CD4-positive, alpha-beta T cell treated with Interleukin-21 for 1 hour (primary cell): ENCODE measurements at places on chromosomes 1 and 21.

GRCh38 chr21:43338951-43339350 is 88.0 kb downstream of the SIK1 start:
- no peak for DNase-seq

DNA sequence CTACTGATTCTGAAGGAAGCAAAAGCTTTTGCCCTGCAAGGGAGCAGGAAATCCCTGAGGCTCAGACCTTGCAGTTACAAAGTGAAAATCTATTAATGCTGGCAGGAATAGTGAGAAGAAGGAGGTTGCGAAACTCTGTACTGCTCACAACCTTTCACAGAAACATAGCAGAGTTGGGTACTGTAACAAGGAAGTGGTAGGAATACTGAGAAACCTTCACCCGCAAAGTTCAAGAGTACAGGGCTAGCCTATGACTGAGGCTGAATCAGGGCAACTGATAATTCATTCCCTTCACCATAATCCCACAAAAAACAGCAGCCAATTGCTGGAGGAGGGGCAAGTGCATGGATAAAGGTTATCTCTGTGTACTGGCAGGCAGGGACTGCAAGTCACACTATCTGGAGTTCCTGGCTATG is 23.9 kb upstream of the KCTD3 start:
- no peak for DNase-seq

- DNase-seq = no peak
Measured at GRCh38 chr1:205375835-205376545, 19.3 kb upstream of the KLHDC8A start.

DNA sequence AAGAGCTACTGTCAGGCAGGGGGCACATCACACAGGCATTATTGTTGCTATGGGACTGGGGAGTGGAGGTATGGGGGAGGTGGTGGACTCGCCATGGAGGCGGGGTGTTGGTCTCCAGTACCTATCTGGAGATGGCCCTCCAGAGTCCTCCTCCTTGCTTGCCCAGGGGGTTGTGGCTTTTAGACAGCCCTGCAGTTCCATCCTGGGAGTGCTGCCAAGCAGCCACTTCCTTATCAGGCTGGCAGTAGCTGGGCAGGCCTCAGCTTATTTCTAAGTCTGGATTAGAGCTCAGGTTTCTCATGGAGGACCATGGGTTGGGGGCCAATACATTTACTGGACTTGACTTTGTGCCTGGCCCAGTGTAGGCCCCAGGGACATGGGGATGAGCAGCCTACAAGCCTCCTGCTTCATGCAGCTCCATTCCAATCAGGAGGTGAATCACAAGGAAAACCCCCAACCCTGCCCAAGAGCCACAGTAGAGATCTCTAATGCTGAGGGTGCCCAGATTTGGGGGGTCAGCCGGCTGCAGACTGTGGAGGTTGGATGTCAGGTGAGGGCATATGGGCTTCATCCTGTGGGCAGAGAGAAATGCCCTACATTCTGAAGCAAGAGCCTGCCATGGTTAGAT is 210.7 kb upstream of the EDN2 start:
- DNase-seq = no peak

- no peak for DNase-seq
Measured at GRCh38 chr1:110176299-110176956, 26.1 kb downstream of the SLC6A17 start.

- no peak for DNase-seq
Measured at GRCh38 chr1:11156441-11156840, 32.7 kb upstream of the ANGPTL7 start.

DNA sequence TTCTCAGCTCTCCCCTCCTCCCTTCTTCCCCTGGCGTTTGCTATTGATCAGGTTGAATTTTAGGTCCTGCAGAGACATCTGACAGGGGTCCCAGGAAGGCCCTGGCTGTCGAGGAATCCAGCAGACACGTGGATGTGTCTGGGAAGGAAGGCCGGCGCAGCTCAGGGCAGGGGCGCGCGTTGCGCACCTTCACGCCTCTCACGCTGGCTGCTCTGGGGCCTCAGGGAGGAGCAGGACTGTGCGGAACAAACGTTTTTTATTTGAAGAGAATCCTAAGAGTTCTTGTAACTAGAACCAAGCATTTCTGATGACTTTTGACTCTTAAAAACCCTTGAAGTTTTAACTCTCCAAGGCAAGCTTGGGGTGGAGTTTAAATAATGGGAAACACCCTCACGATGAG is 54.2 kb downstream of the SLC37A1 start:
- no peak for DNase-seq

- DNase-seq = no peak
Measured at GRCh38 chr1:172472495-172472894, 28.6 kb upstream of the PIGC start.

DNA sequence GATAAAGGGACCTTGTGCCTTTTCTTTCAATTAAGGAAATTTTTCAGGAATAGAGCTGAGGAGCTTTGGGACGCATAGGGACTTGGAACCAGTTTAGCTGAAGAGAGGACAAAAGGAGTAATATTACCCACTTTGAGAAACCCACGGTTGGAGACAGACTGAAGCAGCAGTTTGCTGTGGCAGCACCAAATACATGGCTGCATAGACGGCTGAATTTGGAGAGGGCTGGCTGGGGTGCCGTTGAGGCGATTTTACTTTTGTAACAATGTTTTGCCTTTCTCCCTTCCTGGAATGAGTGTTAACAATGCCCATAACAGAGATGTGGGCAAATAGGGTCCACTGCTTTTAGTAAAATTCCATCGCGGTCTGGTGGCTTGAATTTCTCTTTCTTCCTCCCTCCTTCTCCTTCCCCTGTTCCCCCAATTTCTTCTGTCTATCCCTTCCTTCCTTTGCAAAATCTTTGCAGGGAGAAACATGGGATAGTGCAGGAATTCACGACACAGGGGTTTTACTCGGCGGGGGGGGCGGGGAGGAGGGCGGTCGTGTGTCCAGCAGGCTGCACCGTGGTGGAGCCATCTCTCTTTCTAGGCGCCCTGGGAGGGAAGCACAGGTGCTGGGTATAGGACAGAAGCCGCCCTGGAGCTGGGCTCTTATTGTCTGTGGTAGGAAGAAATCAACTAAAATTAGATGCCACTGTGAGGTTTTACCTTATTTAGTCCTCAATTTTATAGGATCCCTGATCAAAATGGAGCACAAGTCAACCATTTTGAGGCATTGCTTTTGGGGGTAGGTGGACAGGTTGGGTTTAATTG is 6.8 kb downstream of the LHX4 start:
- no peak for DNase-seq

DNA sequence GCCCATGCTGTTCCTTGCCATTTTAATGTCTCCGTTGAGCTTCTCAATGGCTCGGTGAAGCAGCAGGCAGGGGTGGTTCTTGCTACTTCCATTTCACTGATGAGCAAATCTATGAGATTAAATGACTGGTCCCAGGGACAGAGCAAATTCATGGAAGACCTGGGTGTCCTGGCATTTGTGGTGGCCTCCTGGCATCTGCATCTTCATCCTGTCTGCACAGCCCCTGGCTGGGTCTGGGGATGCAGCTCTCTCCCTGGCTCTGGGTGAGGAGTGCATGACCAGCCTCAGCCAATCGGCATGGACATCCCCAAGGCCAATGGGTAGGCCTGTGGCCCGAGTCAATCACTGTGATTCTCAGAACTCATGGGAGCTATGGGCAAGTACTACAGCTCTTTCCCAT is 261.7 kb downstream of the KCNJ6 start:
- DNase-seq = no peak

DNA sequence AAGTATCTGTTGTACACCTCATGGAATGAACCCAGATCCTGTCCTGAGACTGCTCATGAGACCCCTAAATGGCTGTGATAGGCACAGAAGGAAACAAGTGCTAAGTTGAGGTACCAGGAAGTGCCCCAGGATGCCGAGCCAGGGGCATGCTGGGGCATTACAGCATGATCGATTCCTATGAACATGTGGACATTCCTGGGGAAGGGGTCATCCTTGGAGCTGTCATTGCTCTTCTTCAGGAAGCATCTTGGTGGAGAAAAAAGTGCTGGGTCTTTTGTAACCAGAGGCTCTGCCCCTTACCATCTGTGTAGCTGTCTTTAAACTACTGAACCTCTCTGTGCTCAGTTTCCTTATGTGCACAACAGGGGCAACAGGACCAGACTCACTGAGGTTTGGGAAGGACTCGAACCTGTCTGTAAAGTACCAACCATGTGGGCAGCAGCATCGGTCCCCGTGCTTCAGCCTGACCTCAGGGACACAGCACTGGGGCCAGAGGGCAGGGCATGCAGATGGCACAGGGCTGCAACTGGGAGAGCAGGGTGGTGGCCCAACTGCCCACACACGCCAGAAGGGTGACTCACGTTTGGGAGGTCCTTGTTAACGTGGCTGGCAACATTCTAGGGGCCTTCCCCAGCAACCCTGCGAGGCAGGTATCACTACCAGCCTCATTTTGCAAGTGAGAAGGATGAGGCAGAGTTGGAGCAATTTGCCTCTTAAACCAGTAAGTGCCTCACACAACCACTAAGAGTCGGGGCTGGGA is 142.3 kb upstream of the EDN2 start:
- DNase-seq = no peak

DNA sequence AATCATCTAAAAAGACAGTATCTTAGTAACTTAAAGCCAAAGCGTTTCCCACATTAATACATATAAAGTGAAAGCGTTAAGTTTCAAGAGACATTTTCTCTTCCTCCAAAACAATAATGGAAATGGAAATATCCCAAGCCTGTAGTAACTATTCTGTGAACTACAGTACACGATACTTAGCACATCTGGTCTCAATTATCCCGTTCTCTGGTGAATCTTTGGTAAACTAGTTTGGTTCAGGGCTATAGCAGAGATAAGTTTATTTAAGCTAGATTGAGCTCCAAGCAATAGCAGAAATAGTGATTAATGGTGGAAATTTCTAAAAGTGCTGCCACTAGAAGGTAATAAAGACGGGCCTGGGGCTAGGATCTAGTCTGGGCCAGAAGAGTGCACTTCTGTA is 55.2 kb downstream of the PCNX2 start:
- DNase-seq = no peak

DNA sequence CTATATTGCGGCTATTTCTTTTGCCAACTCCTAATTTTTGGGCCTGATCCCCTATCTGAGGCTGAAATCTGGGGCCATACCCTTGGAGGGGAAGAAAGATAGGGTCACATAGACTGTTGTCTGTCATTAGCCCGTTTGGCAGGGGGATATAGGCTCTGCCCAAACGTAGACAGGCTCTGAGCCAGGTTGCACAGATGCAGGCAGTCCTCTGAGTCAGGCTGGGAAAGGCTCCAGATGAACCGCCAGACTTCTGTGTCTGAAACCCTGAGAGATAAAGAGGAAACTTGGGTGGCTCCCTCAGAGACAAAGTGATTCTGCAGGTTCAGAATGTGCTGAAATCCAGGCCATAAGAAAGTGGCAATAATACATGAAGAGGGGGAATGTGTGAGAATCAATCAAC is 4.0 kb upstream of the CAP1 start:
- DNase-seq = no peak

DNA sequence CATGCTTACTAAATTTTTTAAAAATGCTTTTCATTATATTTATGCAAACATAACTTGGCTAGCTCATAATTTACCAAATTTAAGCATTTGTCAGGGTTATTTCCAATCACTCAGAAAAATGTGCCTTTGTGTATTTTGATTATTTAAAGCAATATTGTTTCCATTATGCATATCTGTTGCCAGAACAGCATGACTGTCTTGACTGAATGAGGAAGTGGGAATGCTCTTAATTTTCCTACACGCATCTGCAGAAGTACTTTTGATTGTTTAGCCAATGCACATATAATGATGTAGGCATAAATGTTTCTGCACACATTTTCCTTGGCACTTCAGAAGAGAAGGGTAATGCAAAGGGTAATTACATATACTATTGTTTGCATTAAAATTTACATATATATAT is 92.5 kb upstream of the ADGRL2 start:
- DNase-seq = no peak

- DNase-seq = no peak
Measured at GRCh38 chr1:230248016-230248888, 177.9 kb downstream of the PGBD5 start.

- DNase-seq = no peak
Measured at GRCh38 chr1:232511172-232511571, 118.8 kb downstream of the SIPA1L2 start.

DNA sequence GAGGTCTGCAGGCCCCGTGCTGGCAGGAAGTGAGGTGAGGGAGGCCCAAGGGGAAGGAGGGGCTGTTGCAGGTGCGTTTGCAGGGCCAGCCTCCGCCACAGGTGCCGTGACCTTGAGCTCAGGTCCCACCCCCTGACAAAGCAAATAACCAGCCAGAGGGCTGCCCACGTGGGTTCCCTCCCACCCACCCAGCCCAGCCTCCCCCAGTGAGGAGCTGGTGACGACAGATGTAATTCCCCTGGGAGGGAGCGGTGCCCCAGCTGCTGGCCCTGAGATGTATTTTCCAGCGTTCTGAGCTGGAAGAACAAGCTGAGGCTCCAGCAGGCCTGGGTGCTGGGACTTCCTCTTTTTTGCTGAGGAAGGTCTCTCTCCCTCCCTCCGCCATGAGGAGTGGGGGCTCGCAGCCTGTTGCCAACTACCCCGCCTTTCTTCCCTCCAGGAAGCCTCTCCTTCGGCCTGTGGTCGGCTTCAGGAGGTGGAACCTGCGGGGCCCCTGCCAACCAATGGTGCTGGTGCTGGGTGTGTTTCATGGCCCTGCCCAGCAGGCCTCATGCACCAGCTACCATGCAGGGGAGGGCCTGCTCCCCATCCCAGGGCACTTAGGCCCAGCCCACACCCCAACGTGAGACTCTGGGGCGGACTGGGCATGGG is 153.2 kb downstream of the PRDM16 start:
- no peak for DNase-seq

GRCh38 chr21:16794950-16795349 is 717.9 kb upstream of the CXADR start:
- no peak for DNase-seq

GRCh38 chr1:5637171-5637570 is 355.1 kb downstream of the NPHP4 start:
- peak; percentile 34 for DNase-seq

DNA sequence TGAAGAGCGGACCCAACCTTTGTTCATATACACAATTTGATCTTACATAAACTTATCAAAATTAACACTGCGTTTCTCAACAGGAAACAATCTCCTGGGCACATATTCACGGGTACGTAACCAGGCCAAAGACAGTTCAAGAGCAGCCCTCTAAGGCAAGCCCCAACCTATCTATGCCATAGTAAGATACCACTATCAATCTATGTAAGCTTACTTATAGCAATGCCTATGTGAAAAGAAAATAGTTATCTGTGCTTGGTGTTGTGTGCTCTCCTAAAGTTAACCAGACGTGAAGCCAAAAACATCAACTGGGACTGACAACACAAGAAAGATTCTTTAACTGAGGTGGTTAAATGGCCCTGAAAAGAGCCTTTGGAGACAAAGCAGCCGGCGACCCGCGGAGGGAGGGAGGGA is 49.4 kb upstream of the BOLA1 start:
- peak; percentile 28 for DNase-seq
